ENCODE measurements at places on chromosomes 7 and 10.

DNA sequence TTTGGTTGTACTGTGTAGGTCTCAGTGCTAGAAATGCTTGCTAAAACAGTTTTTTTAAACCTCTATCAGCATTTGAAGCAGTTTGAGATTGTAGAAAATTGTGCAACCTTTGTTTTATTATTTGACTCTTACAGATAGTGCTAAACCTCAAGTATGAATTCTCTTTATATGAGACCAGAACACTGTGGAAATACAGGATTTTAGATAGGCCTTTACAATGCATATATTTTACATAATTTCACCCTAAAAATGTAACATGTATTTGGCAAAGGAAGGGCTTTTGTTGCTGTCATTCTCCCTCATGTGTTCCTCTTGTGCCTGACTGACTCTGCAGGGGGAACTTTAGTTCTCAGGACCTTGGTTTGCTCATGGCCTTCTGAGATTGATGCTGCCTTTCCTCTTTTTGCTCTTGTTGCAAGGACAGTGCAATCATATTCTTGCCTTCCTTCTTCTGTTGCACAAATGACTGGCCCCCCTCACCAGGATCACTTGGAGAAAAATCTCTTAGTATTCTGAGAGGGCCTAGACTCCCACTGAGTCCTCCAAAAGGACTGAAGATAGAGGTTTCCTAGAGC, 188.7 kb downstream of the PPP1R9A start:
- no peak for DNase-seq

- no peak for DNase-seq
Measured at GRCh38 chr7:67813621-67814292, 817.1 kb downstream of the TYW1 start.

- peak; percentile 33 for DNase-seq
Measured at GRCh38 chr10:88879534-88880281, at the start of gene STAMBPL1. TSS of gene STAMBPL1 (plus strand) at chr10:88880245. CDS start at chr10:88901709, 21,464 bp downstream.

GRCh38 chr10:76433161-76434005, 1002.0 kb downstream of the LRMDA start:
- DNase-seq, result no peak

GRCh38 chr7:11193888-11194287, 220.2 kb downstream of the PHF14 start:
- no peak for DNase-seq

- DNase-seq, result no peak
Measured at GRCh38 chr10:111077785-111078504, 1.1 kb downstream of the ADRA2A start.

GRCh38 chr7:30975256-30975899, 11.6 kb downstream of the GHRHR start:
- DNase-seq, result no peak

- no peak for DNase-seq
Measured at GRCh38 chr7:13989126-13989948, at the start of gene ETV1. TSS of gene ETV1 (minus strand) at chr7:13989666. CDS start at chr7:13989052, 614 bp downstream.

- DNase-seq, result no peak
Measured at GRCh38 chr10:35375091-35375765, 38.9 kb downstream of the CCNY start.

DNA sequence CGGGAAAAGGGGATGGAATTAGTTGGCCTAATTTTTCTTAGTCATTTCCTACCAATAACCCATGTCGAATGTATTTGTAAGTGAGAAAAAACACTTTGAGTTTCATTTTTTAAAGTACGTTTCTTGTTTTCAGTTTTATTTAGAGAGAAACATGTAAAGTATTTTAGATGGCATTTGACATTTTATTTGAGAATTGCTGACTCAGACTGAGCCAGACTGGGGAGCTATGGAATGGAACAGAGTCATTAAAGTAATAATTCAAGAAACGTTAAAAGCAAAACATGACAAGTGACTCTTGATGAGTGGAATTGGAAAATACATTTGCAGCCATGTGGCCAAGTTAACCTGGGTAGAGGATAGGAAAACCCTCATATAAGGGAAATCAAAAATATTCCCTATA, 286.1 kb upstream of the NPSR1 start:
- DNase-seq, result no peak

- DNase-seq, result no peak
Measured at GRCh38 chr7:3301449-3301731, 338 bp downstream of the SDK1 start.

DNA sequence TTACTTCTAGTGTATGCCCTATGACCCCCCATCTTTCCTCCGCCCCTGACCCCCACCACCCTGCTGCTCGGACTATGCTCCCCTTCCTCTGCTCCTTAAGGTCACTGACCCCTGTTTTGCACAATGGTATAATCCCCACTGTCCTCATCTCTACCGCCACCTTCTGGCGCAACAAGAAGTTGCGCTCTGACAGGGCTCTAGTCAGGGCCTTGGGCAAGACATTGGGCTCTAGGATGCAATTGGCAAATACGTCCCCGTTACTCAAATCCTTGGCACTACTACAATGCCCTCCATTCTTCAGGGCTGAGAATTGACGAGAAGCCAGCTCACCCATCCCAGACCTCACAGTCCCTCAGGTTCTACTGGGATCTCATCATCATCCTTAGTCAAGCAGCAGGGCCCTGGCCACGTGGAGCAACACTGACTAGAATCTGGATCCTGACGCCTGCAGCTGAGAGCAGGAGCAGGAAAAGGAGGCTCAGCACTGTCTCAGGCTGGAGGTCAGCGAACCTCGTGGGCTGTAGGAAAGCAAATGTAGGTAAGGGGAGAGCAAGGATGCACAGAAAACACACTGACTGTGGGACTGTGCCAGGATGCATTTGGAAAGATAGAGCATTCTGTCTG, 10.6 kb downstream of the LRIT2 start:
- no peak for DNase-seq

DNA sequence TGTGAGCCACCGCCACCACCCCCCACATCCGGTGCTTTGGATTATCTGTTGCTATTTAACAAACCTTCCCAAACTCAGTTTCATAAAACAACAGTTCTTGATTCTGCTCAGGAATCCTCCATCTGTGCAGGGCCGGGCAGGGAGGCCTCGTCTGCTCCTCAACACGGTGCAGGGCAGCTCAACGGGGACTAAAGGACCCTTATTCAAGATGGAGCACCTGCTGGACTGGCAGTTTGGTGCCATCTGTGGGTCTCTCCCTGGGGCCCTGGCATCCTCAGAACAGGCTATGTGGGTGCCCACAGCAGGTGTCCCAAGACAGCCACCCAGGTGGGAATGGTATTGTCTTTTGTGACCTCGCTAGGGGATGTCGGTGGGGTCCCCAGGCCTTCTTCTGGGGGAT, 31.0 kb upstream of the ELFN1 start:
- no peak for DNase-seq

- DNase-seq, result no peak
Measured at GRCh38 chr7:139976838-139977656, 85.7 kb downstream of the PARP12 start.

- DNase-seq, result no peak
Measured at GRCh38 chr10:26805567-26806245, 55.1 kb downstream of the ABI1 start.

DNA sequence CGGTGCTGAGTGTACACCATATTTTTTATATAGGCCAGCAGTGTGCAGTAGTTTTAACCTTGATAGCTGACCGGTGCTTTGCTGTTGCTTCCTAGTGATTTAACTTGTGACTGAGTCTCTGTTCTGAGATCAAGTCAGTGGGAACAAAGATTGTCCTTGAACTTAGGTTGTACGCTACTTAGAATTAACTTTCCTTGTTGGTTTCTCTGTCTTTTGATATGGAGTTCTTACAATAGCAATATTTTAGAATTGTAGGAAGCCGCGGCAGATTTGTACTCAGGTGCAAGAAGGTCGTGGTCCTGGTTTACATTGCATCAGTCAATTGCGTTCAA, 1.3 kb downstream of the DDX21 start:
- no peak for DNase-seq

DNA sequence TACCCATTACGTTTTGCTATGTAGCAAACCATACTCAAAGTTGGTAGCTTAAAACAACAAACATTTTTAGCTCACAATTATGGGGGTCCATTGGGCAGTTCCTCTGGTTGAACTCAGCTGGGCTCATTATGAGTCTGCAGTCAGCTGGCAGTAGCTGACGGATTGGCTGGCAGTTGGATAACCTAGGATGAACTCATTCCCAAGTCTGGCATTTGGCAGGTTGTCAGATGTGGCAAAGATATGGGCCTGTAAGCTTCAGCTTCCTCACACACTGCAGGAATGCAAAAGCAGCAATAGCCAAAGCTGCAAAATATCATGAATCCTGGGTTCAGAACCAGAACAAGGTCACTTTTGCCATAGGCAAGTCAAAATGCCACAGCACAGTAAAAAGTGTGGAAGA, 412.2 kb upstream of the SORCS1 start:
- DNase-seq, result no peak

DNA sequence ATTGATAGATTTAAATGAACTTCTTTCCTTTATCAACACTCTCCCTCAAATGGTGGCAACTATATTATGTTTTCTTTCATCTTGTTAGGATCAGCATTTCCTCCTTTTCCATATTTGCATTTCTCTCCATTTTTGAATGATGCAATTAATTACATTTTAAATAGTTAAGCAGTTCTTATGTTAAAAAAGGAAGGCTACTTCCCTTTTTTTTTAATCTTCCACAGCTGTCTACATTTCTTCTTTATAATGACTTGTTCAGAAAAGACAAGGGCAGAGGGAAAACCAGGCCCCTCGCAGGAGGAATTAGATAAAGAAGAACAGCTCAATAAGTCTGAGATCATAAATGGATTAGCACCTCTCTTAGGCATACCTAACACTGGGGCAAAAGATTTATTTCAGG, 208.9 kb downstream of the ARL4A start:
- no peak for DNase-seq

DNA sequence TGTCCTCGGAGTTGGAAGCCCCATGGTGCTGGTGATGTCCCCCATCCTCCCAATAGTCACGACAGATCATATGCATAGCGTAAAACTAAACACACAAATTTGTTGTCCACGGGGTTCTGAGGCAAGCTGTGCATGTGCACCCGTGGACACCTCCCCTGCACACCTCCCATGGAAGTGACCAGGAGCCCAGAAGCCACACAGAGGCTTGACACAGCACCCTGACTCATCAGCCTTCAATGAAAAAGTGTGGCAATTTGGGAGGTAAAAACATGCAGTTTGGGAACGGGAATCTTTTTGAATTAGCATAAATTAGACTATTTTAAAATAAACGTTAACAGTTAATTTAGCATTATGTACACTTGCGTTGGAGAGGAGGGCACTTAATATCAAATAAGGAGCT, 89.2 kb upstream of the NPS start:
- DNase-seq, result no peak

- DNase-seq, result no peak
Measured at GRCh38 chr10:28661035-28661434, 16.3 kb upstream of the BAMBI start.

- DNase-seq, result no peak
Measured at GRCh38 chr10:116115797-116116196, 157.2 kb downstream of the GFRA1 start.

DNA sequence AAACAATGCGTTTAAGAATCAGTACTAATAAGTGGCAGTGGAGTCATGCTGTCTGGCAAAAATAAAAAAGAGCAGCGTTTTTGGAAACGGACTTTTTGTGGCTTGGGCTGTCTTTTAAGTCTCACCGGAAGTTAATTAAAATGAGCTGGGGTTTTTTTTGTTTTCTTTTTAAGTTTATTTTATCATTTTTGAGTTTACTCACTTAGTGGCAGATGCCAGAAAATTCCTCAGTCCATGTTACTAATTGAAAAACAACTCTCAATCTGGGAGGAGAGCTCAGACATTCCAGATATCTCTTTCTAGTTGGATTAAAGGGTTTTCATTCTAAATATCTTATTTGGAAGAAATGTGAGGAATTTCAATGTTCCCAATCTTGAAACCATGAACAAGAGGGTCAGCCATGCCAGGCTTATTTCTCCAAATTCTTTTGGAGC, 133.8 kb upstream of the AGR3 start:
- DNase-seq, result no peak

GRCh38 chr7:129466796-129467195, 32.6 kb downstream of the STRIP2 start:
- no peak for DNase-seq

GRCh38 chr7:105126436-105126975, 112.5 kb downstream of the KMT2E start:
- DNase-seq, result no peak

GRCh38 chr10:132311338-132311939, 3.7 kb upstream of the STK32C start:
- DNase-seq, result no peak

DNA sequence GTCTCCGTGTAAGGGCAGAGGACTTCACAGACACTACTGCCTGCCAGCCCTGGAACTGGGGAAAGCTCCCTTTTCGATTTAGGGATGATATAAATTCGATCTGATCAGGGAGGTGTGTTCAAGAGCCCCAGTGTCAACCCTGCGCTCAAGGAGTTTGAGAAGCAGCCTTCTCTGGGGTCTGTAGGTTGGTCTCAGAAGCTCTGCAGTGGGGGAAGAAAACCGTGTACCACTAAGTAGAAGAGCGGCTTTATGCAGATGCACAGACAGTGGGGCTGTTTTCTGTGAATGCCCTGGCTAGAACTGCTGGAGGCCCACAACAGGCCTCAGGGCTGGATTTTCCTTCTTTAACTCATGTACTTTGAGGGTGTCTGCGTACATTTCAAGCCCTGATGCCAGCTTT, 6.3 kb upstream of the TBX20 start:
- no peak for DNase-seq

- DNase-seq, result no peak
Measured at GRCh38 chr7:120876922-120877321, 19.0 kb upstream of the TSPAN12 start.

DNA sequence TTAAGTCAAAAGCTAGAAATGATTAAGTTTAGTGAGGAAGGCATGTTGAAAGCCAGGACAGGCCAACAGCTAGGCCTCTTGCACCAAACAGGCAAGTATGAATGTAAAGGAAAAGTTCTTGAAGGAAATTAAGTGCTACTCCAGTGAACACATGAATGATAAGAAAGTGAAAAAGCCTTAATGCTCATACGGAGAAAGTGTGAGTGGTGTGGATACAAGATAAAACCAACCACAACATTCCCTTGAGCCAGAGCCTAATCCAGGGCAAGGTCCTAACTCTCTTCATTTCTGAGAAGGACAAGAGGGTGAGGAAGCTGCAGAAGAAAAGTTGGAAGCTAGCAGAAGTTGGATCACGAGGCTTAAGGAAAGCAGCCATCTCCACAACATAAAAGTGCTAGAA, 53.0 kb downstream of the DNAJC1 start:
- no peak for DNase-seq

DNA sequence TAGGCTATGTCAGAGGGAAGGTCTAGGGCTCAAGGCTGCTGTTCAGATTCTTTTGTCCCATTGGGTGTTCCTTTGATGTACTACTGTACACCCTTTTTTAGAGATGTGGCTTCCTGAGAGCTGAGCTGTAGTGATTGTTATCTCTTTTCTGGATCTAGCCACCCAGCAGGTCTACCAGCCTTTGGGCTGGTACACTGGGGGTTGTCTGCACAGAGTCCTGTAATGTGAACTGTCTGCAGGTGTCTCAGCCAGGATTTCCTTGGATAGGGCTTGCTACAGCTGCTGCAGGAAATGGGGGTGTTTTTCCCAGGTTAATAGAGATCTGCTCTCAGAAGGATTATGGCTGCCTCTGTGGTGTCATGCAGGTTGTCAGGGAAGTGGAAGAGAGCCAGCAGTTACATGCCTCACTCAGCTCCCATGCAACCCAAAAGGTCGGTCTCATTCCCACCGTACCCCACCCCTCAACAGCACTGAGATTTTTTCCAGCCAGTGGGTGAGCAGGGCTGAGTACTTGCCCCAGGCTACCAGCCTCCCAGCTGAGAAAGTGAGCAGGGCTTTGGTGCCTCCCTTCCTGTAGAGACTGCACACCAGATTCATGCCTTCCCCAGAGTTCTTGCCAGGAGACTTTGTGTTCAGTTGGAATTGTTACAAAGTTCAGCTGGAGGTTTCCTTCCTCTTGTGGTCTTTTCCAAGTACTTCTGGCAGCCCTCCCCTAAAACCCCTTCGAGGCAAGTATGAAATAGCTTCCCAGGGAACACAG, 63.3 kb downstream of the ZNF107 start:
- DNase-seq, result no peak

Data from esophagus squamous epithelium (tissue), 5 donors.